ENCODE measurements at places on chromosomes 13 and 19.

DNA sequence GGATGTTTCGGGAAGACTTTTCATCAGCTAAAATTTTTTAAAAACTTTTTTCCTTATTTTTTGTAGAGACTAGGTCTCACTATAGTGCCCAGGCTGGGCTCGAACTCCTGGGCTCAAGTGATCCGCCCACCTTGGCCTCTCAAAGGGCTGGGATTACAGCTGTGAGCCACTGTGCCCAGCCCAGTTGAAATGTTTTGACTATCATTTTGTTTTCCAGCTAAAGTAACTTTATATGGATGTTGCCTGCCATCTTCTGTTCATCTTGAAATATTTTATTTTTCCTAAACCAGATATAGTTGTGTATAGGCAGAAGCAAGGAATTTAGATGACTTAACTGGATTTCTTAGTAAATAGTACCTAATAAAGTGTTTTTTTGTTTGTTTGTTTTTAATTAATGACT, 7.0 kb downstream of the CAB39L start:
- DNase-seq = peak; percentile 79

DNA sequence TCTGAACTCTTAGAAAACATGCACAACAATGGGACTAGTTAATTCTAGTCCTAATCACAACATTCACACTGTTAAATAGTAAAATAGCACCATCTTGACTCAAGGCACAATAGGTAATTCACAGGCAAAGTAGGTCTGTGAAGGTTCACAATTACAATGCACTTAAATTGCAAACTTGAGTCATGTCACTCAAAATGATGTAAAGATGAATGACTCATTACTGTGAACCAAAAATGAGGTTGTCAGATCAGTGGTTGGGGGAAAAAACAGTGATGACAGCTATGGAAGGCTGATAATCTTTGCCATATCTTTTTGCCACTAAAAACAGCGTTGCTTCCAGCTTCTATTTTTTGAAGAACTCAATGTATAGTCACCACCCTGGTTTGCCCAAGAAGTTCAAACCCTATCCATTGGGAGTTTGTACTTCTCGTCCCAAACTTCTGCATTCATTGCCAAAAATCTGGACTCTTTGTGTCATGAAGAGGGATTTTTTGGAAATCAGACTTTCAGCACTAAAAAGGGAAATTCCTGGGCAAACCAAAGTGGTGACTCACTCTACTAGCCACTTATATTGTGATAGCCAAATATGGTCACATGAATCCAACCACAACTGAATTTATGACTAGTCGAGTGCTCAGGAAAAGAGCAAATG, 200.9 kb upstream of the TMTC4 start:
- peak; percentile 95 for DNase-seq

DNA sequence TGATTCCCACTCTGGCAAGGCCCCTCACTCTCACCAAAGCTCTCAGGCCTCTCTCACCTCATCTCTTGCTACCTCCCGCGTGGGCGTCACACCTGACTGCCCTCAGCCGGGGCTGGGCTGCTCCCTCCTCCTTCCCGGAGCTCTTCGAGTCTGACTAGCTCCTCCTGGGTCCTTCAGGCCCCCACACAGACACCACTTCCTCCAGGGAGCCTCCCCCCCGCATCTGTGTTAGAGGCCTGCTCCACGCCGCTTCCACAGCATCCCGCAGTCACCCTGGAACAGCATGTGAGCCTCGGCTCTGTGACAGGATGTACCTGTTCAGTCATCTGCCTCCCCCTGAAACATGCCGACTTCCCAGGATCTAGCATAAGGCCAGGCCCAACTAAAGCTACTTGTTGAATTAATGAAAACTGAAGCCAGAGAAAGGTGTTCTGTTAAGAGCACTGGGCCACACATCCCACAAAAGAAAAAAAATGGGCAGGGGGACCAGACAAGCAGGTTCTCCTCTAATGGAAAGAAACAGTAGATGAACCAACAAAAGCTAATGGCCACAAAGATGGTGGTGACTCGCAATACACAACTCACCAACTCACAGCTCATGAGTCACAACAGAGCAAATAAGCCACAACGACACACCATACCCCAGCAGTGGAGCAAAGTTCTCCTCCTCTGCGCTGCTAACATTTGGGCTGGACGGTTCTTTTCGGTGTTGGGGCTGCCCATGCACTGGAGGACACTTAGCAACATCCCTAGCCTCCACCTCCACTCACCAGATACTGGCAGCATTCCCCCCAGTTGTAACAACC, 3.0 kb downstream of the PPP6R1 start:
- DNase-seq = peak; percentile 81

DNA sequence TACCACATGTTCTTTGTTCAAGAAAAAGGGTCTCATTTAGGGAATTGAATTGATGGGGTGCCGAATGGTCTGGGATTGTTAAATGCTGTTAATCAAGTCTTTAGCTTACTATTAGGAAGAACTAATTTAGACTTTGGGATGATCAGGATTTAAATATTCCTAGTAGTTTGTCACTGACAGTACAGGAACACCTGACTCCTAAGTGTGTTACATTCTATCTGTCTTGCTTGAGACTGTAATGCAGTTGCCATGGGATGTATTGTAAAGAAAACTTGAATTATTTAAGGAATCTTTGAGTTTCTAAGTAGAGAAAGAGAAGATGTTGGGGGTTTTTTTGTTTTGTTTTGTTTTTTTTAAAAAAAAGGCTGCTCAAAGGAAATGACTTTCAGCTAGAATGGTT, 17.8 kb upstream of the KCTD4 start:
- no peak for DNase-seq

DNA sequence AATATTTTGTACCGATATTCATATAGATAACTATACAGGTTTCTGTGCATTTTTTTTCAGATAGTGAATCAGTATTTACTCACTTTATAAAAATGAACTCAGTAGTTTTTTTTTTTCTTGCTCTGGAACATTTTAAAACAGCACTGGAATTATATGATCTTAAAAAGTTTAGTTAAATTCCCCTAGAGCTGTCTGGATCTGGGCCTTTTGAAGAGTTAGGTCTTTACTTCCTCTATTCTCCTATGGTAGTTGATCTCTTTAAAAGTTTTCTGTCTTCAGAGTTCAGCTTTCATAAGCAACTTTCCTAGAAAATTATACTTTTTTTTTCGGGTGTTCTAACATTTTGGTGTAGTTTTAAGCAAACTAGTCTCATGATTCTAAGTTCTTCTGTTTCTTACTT, 21.8 kb upstream of the RBM26 start:
- no peak for DNase-seq

- no peak for DNase-seq
Measured at GRCh38 chr19:48982280-48982679, 10.8 kb downstream of the GYS1 start.

DNA sequence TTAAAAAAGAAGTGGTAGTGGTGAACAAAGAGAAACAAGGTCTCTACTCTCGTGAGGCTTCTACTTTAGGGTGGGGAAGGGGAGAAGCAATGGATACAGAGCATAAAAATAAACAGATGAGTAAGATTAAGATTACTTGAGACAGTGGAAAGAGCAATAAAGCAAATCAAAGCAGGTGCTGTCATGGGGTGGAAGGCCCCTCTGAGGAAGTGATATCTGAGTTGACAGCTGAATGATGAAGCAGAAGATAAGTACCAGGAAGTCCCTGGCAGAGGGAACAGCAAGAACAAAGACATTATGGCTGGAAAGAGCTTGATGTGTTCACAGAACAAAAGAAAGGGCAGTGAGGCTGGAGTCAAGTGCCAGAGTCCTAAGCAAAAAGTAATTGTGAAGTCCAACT, 221.8 kb downstream of the ENOX1 start:
- DNase-seq = no peak

- no peak for DNase-seq
Measured at GRCh38 chr19:46205183-46205984, 24.2 kb upstream of the IGFL1 start.

- no peak for DNase-seq
Measured at GRCh38 chr13:94947392-94947791, 235.0 kb upstream of the SOX21 start.

DNA sequence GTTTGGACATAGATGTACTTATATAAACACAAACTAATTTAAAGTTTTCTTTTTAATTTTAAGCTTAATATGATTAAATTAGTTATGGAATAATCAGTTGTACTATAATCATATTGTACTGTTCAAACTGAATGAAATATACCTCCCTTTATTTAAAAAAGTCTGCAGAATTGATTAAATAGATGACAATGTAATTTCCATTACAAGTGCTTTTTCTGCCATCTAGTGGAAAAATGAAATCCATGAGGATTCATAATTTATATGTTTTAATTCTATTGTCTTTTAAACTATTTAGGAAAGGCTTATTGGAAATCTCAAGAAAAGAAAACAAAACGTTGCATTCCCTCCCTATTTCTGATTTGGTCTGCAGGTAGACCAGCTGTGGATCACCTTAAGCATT, 30.9 kb downstream of the MZT1 start:
- peak; percentile 24 for DNase-seq

DNA sequence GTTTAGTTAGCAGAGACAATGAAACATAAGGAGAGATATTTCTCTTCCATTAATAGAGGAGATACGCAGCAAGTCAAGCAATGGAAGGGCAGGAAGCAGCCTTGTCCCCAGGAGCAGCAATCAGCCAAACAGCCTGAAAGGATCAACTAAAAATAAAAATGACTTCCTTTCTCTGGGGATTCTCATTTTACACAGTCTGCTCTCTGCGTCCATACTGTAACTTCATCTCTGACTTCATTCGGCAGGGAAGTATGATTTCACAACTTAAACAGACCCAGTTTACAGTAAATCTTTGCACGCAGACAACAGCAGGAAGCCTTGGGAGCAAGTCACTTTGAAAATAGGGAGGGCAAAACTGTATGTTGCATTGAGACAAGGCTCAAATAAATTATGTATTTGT, 826.7 kb downstream of the DIAPH3 start:
- DNase-seq = no peak

GRCh38 chr19:10007371-10008183, 2.7 kb downstream of the COL5A3 start:
- peak; percentile 89 for DNase-seq

DNA sequence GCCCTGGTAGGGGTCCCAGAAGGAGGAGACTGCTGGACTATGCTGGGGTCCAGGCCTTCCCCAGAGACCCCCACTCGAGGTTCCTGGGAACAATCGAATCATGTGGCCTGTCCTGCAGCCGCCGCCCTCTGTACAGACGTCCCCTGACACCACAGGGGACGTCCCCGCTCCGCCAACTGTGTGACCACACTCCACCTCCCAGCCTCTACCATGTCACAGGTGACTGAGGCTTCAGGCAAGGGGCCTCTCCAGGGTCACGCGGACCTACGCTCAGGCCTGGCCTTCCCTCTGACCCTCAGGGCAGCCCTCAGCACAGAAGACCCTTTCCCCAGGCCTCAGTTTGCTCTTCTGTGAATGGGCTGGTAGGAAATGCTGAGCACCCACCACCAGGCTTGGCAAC, 13.1 kb upstream of the TMEM161A start:
- no peak for DNase-seq

GRCh38 chr13:86572115-86572514, 772.9 kb upstream of the SLITRK6 start:
- peak; percentile 57 for DNase-seq

GRCh38 chr19:16654627-16655026, 5.3 kb downstream of the SMIM7 start:
- DNase-seq = peak; percentile 37

- no peak for DNase-seq
Measured at GRCh38 chr19:10044390-10044789, 31.1 kb downstream of the RDH8 start.

GRCh38 chr13:103406967-103407366, 340.8 kb upstream of the SLC10A2 start:
- no peak for DNase-seq

- DNase-seq = no peak
Measured at GRCh38 chr19:35429698-35430408, 18.2 kb upstream of the FFAR2 start.

GRCh38 chr13:71906448-71906847, 39.4 kb upstream of the DACH1 start:
- DNase-seq = no peak

- peak; percentile 54 for DNase-seq
Measured at GRCh38 chr19:18439025-18439909, 1.3 kb upstream of the ISYNA1 start.

- peak; percentile 48 for DNase-seq
Measured at GRCh38 chr19:12913851-12914690, 5.0 kb downstream of the SYCE2 start.

- DNase-seq = no peak
Measured at GRCh38 chr13:48146122-48146521, 51.2 kb upstream of the MED4 start.

DNA sequence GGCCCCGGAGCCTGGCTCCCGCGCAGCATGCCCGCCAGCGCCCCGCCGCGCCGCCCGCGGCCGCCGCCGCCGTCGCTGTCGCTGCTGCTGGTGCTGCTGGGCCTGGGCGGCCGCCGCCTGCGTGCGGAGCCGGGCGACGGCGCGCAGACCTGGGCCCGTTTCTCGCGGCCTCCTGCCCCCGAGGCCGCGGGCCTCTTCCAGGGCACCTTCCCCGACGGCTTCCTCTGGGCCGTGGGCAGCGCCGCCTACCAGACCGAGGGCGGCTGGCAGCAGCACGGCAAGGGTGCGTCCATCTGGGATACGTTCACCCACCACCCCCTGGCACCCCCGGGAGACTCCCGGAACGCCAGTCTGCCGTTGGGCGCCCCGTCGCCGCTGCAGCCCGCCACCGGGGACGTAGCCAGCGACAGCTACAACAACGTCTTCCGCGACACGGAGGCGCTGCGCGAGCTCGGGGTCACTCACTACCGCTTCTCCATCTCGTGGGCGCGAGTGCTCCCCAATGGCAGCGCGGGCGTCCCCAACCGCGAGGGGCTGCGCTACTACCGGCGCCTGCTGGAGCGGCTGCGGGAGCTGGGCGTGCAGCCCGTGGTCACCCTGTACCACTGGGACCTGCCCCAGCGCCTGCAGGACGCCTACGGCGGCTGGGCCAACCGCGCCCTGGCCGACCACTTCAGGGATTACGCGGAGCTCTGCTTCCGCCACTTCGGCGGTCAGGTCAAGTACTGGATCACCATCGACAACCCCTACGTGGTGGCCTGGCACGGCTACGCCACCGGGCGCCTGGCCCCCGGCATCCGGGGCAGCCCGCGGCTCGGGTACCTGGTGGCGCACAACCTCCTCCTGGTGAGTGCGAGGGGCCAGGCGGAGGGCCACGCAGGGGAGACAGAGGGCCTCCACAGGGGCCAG, at the start of gene KL:
TSS of gene KL (plus strand) at position 10 of the 909 bp plus-strand sequence. CDS start at position 28, 18 bp downstream.
- no peak for DNase-seq
